NAMALWA (cell line): ENCODE measurements at places on chromosomes 7 and 10.
A peak's percentile ranks its signal among the peaks of the same experiment; 100 is the strongest.

DNA sequence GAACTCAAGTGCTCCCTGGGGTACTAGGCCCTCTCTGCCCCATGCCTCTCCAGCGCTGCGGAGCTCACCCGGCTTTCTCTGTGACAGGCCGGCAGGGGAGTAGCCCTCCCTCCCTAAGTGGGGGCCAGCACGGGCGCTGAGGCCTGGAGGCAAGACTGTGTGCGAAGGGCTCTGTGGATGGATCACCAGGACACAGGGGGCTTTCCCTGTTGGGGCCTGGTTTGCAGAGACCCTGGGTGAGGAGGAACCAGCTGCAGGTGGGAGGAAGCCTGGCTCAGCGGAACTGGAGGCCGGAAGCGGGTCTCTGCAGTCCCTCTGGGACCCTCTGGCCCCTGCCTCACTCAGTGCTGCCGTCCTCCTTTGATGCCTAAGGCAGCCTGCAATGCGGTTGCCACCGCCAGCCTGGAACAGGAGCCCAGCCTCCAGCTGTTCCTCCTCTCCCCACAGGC, 106.0 kb downstream of the CYTH3 start:
- no peak for DNase-seq

DNA sequence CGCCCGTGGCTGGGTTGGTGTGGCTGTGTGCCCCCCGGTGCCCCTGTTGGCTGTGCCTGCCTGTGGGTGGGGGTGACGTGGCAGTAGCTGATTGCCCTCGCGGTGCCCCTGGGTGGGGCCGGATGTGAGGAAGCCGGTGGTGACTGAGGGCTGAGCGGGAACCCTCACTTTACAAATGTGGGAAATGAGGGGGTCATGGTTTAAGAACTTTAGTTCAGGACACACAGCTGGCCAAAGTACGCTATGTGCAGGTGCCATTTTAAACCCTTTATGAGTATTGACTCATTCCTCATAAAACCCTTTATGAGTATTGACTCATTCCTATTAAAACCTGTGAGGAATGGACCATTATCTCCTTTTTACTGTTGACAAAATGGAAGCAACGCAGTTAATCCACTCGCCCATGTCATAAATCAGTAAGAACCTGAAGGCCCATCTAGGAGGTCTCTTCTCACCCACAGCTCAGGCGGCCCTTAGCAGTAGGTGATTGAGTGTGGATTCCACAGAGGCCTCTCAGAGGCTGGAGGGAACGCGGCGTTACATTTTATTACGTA, 290.1 kb upstream of the COBL start:
- no peak for DNase-seq

GRCh38 chr10:35642035-35642792, at the start of gene FZD8:
TSS of gene FZD8 (minus strand) at chr10:35642296. CDS start at chr10:35641429, 867 bp downstream.
- DNase-seq = peak; percentile 66

DNA sequence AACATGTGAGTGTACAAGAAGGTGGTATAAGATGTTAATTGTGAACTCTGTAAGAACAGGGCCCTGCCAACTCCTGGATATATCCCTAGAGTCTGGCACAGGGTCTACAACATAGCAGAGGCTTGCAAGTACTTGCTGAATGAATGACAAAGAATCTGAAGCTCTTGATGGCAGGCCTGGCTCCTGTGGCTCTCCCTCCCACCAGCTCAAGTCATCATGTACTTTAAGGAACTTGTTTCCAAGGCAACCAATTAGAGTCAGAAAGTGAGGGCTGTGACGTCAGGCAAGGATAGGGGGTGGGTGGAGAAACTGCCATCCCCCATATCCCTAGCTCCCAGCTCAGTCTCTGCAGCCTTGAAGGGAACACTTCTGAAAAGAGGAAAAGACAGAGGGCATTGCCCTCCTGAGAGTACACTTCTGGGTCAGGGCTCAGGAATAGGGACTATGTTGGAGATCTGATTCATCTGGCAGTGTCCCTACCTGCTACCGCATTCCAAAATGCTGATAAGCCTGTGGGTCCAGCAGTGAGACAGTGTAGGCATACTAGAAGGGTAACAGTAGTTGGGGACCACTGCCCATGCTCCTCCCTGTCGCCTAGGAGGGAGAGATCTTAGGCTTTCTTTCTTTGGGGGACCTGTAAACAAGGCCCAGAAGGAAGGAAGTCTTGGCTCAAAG, 34.6 kb upstream of the BTRC start:
- DNase-seq = no peak

DNA sequence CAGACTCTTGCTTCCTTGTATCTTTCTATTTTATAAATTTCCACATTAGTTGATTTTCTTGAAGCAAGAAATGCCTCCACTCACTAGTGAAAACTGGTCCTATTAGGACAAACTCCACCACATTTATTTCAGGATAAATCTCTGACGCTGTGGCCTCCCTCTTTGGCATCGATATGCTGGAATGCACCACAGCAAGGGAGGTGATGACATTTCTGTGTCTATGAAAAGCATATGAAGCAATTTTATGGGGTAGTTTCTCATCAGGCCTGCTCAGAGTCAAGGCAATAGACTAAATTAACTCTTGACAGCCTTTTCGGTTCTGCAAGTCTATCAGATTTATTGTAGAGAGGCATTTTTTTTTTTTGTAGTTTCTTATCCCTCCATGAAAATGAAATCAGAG, 304.4 kb downstream of the ZEB1 start:
- DNase-seq = no peak

DNA sequence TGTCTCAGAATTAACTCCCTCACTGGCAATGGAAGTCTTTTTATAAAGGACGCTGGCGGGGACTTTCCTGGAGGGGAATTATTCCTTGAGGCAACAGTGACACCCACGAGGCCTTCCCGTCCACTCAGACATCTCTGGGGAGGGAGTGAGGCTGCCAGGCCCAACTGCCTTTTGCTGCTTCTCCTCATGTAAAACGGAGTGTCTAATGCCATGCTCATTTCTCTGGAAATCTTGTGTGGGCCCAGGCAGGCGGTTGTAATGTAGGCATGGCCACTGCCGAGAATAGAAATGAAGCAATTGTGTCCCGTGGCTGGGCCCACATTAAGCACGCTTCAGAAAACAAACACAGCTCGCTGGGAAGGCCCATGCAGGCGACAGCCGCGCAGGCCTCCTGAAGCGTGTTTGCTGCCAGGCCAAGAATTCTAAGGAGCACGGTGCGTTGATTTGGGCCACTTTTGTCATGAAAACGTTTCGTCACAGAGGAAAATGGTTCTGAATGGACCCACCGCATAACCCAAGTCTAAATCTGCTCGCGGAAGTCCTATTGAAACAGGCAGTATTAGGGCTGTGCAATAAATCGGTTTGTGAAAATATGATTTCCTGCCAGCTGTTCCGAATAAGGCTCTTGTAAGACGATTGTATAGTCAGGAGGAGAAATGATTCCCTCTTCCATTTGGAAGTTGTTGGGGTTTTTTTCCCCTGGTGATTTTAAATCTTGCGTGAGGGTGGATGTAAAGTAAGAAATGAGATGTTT, 104.2 kb upstream of the CHST15 start:
- DNase-seq = no peak

DNA sequence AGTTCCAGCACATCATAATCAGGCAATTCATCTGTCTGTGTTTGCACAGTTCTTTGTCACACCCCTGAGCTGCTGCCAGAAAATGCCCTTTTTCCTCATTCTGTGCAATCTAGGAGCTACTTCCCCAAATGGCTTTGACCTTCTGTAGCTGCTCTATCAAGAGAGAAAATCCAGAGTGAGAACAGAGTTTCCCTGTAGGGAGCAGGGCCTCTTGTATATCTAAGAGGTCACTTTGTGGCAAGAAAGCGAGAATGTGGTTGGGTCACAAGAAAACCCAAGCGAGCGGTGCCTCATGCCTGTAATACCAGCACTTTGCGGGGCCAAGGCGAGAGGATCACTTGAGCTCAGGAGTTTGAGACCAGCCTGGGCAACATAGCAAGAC, 24.3 kb downstream of the SLC29A3 start:
- no peak for DNase-seq

GRCh38 chr7:18577096-18577771, 81.7 kb downstream of the HDAC9 start:
- no peak for DNase-seq

DNA sequence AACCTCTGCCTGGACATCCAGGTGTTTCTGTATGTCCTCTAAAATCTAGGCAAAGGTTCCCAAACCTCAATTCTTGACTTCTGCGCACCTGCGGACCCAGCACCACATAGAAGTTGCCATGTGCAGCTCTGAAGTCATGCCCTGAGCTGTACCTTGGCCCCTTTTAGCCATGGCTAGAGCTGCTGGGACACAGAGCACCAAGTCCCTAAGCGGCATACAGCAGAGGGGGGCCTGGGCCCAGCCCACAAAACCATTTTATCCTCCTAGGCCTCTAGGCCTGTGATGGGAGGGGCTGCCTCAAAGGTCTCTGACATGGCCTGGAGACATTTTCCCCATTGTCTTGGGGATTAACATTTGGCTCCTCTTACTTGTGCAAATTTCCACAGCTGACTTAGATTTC, 14.6 kb downstream of the TMEM243 start:
- no peak for DNase-seq

- no peak for DNase-seq
These were observed 326.2 kb downstream of the FRMD4A start for GRCh38 chr10:14004536-14004935.

GRCh38 chr7:118232837-118233236, 8.3 kb downstream of the ANKRD7 start:
- no peak for DNase-seq

DNA sequence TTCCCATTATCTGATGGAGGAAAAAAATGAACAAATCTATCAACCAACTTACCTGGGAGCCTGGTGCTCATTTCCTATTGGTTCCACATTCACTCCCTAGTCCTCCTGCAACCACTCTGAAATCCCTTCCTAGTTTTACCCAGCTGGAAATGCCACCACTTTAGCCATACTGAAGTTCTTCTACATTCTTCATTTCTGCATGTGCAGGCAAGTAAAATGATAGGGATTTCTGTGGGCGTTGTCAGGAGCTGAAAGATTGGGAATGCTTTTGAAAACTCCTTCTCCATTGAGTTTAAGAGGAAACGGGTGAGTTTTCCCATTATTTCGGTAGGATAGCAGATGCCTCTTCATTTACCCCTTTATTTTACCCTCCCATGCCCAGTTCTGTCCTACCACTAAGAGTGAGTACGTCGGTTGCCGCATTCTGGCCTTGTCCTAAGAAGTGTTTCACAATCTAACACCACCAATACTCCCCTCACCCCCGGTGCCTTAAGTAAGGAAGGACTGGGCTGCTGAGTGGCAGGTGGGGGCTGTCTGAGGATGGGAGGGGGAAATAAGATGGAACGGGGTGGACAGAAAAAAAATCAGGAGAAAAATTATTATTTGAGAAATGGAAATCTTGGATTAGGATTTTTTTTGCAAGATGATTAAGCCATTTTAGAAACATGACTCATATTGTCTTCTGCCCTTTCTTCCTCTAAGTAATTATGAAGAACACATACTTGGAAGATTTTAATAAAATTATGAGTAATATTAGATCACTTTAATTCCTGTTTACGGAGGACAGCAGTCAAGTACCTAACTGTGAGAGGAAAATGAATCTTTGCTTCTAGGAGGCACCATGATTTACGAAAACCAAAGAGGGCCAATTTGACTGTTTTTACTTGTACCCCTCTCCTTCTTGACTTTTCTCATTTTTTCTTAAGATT, 13.2 kb upstream of the TAS2R60 start:
- no peak for DNase-seq

DNA sequence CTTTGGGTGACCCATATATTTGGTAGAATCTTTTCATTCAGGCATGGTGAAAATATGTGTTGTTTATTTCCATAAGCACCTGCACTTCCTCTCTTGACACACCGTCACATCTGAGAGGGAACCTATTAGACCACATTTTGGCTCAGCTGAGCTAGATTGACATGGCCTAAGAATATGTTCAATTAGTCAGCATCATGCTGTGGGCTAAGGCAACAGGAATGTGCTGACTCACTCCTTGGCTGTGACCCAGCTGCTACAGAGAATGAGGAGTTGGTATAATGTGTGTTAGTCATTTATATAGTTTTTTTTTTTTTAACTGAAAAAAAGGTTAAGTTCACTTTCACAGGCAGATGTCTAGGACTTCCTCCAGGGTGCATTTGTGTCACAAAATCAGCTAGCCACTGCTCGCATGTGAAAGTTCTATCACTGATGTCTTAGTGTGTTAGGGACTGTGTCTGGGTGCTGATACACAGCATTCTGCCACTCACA, 180.6 kb downstream of the SEMA3E start:
- peak; percentile 62 for DNase-seq

DNA sequence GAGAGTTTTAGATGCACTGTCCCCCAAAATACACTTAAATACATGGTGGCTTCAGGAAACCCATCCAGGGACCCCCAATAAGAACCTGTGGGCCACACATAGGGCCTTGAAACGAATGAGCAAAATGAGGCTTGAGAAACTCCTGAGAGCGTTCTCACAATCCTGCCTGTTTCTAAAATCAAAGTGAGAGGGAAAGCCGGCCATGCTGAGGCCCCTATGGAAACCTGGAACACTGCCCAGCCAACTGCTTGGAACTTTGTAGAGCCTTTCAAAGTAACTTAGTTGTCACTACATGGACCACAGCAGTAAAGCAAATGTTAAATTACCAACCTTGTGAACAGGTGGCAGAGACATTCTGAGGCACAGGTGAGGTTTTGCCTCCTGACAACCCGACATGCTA, 13.4 kb downstream of the SGMS1 start:
- DNase-seq = no peak

DNA sequence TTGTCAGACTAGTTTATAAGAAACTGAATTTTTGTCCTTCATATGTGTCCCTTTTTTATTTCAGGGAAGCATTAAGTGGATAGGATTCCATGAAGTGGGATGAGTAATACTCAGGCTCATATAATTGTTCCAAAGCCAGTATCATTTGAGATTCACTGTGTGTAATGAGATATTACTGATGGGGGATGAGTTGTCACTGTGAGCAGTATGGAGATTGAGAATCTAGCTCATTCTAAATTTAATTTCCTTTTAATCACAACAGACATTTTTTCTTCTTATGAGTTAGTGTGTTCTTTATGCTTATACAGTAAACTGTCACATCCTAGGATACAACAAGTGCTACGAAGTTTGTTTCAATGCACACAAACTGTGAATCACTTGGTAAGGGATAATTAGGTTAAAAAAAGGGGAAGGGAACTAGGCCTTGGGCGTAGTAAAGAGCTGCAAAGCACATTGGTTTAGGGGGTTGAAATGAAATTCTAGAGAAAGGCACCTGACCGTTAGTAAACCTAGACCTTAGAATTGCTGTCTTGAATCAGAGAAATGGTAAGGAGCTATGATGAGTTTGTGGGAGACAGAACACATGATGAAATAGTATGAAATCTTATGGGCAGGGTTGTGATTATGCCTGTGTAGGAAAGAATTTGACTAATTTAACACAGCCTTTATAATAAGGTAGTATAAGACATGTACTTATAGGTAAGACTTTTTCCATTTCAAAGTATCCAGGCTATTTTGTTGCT, 153.4 kb downstream of the MLLT10 start:
- DNase-seq = no peak
